ENCODE measurements at places on chromosomes 2 and 18.

DNA sequence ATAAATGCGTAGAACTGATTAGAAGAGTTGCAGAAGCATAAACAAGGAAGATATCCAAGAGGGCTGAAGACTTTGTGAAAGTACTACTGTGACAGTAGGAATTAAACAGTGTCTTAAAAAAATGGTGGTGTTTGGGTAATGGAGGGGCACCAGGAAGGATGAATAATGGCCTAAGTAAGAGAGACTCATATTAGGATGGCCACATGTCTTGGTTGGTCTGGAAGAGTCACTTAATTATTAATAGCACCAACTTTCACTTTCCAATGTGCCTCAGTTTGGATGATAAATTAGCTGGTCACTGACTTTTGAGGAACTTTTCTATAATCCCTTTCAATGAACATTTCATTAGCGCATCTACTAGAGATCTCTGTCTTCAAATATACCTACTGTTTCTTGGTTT lies 372.2 kb downstream of the NYAP2 start:
- no peak for DNase-seq

- peak; percentile 75 for DNase-seq
Measured at GRCh38 chr18:45828917-45829811, 3.7 kb downstream of the SIGLEC15 start.

GRCh38 chr2:109265369-109265768 lies 136.4 kb downstream of the SH3RF3 start:
- no peak for DNase-seq

- DNase-seq = no peak
Measured at GRCh38 chr2:80489717-80490116, 185.2 kb upstream of the LRRTM1 start.

DNA sequence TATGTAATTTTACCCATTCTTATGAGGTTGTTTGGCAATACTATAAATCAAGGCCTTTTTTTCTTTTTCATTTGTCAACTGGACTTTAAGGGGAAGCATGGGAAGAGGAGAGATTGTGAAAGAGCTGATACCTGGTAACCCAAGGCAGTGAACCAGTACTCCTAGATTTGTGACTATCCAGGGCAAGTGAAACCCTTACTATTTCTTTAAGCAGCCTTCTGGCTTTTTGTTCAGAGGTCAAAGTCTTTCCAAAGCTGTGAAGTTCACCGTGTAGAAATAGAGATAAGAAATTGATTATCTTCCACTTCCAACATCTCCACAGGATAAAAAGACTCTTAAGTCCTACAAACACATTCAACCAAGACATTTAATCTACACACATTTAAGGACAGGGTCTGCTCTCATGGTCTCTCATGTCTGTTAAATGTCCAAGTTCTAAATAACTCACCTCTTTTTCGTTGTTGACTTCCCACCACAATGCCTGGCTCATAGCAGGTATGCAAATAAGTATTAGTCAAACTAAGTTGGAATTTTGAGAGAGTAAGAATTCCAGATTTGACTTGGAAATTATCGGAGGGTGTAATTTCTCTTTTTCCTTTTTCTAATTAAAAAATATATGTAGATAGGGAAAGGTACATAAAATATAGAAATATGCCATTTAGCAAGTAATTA lies 485.8 kb downstream of the STK39 start:
- DNase-seq = peak; percentile 47

DNA sequence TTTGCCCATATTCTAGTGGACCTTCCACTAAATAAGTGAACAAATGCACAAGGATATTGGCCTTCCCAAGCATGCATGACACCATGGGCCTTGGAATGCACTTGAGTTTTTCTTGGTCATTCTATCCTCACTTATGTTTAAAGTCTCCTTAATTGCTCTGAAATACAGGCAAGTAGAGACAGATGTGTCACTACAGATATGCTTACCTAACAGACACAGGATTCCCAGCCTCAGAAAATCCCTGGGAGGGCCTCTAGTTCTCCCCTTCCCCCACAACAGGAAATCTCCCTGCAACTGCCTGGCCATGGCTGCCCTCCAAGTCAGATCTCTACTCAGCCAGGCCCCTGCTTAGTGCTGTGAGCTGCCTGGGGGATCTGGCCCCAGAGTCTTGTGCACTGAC lies 445.2 kb downstream of the IRS1 start:
- peak; percentile 51 for DNase-seq

DNA sequence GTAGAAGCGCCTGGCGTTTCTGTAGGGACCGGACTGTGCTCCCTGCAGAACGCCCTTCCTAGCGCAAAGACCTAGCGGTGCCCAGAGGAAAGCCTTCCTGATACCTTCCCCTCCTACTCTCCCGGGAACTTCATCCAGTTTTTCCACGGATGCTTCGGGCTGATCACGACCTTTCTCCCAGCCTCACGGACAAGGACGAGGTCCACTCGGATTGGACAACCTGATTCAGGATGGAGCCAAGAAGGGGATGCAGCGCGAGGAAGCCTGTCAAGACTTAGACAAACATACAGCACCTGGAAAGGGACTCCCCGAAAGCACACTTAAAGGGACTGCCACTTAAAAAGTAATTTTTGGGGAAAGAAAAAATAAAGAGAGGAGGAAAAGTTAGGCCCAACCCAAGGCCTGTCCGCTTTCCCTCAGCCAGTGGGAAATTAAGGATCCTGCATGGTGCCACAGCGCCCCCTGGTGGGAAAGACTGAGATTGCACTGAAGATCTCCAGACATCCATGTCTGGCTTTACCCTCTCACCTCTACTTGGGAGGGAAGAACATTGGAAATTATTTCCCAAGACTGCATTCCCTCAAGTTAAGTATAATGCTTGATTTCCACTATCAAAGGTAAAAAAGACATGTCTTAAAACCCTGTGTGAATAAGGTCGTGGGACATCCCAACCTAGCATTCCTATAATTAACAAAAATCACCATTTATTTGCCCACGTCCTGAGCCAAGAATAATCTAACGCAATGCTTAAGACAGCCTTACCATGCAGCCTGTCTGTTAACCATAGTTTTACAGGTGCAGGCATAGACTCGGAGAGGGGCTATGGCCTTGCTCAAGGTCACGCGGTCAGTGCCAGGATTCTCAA lies 13.4 kb upstream of the COPS8 start:
- peak; percentile 53 for DNase-seq

DNA sequence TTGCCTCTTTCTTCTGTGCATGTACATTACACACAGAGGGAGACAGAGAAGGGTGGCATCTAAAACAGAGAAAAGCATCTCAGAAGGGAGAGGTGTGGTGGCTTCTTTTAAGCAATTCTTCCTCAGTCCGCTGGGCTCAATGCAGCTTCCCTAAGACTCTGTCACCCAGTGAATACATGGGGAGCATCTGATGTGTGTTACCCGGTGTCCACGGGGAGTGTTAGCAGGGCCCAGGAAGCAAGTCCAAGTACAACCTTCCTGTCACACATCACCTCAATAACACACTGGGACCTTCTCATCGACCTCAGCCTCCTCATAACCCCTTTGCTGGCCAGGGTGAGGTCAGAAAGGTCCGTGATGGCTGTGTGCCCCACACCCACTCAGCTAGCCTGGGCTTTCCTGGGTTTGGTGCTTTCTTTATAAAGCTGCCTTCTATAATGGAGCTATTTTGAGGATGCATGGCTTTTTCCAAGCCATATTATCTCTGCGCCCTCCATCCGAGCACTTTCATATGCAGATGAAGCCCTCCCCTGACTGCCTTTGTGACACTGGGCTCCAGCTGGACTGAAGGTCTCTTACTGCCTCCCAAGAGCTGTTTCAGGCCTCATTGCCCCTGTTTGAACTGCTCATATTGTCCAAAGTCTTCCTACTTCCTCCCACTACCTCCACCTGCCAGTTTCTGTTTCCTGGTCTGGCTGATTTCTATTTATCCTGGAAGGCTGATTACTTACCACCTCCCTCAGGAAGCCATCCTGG lies 21.4 kb downstream of the TNFRSF11A start:
- no peak for DNase-seq

DNA sequence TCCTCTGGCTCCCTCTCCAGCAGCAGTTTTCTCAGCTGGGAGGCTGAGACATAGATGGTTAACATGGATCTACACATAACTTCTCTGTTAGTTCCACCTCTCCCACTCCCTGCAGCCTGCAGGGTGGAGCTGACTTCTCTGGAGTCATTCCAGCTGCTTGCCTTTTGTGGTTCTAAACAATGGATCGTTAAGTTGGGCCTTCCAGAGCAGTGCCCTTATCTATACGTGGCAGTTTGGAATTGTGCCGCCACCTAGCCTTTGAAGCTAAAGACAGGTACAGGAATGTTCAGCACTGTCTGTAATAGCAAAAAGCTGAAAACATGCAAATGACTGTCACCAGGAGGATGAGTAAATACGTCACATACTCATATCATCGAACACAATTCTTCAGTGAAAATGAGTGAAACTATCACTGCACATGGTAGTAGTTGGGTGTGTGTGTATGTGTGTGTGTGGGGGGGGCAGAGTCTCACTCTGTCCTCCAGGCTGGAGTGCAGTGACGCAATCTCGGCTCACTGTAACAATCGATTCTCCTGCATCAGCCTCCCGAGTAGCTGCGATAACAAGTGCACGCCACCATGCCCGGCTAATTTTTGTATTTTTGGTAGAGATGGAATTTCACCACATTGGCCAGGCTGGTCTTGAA lies 50.3 kb downstream of the SH2D6 start:
- DNase-seq = peak; percentile 76

- DNase-seq = no peak
Measured at GRCh38 chr2:42854207-42854818, 61.9 kb upstream of the HAAO start.

DNA sequence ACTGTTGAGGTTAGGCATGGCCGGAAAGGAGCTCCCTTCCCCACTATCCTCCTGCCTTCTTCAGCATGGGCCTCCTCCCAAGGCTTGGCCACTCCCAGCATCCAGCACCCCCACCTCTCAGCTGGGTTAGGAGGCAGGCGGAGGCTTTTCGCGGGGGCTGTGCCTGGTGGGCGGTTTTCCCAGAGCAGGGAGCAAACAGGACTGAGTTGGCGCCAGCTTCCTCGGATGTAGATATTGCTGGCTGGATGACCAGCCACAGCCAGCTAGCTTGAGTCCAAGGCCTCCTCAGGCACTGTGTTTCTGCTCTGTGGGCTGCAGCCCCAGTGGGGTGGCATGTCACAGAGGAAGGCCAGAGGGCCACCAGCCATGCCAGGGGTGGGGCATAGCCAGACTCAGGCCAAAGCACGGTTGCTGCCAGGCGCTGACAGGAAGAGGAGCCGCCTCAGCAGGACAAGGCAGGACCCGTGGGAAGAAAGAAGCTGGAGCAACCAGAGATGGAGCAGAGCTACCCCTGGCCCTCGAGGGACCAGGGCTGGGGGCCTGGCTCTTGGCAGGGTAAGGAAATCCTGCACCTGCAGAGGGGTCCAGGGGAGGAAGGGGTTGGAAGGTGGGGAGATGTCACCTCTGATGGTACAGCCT lies at the start of gene TCF23:
TCF23 (plus strand) TSS at position 204 of the 639 bp plus-strand sequence; CDS start at position 334, 130 bp downstream.
- peak; percentile 29 for DNase-seq

GRCh38 chr2:26312471-26312870 lies 33.5 kb upstream of the SELENOI start:
- no peak for DNase-seq

- DNase-seq = peak; percentile 92
Measured at GRCh38 chr18:9017167-9017904, 85.2 kb upstream of the NDUFV2 start.

GRCh38 chr18:6159426-6159825 lies 255.3 kb downstream of the L3MBTL4 start:
- no peak for DNase-seq

DNA sequence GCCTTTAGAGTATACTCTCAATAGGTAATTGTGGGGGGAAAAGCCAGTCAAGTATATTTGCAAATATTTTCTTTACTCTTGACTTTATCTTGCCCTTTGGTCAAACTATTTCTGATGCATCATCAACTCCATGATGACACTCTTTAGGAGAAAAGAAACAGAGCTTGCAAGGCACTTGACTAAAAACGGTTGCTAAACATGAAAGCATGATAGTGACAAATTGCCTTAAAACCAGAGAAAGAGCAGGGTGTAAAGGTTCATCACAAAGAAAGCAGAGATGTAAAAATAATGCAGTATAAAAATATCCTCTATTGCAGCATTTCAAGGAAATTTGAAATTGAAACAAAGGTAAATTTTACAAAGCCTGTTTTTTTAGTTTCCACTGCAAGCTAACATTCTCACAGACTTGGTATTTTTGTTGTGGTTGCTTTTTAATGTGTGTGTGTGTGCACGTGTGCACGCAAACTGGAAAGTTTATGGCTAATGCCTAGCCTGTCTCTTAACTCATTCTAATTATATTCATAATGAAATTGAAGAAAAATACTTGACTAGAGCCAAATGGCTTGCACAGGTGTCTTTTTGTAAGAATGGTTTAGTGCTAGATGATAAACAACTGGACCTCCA lies 503.6 kb downstream of the ARHGAP15 start:
- no peak for DNase-seq

GRCh38 chr2:68936889-68937288 lies 15.8 kb downstream of the GKN2 start:
- DNase-seq = peak; percentile 69

- no peak for DNase-seq
Measured at GRCh38 chr2:46213906-46214305, 83.3 kb upstream of the EPAS1 start.

DNA sequence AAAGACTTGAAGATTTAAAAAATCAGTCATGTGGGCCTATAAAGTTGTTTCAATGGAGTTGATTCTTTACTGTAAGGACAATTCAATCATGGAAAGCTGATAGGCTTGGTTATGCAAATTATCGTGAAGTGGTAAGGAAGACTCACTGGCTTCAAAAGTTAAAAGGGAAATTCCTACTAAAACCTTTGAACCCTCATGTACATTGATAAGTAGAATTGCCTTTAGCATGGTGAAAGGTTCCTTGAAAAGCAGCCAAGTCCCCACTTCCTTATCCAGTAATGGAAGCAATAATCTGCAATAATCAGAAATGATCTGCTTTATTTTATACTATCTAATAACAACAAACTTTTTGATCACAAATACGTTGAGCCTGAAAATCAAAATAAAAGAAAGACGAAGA lies 14.4 kb upstream of the CCL20 start:
- no peak for DNase-seq

- DNase-seq = peak; percentile 40
Measured at GRCh38 chr2:72999729-73000725, 71.5 kb downstream of the SFXN5 start.

- DNase-seq = no peak
Measured at GRCh38 chr18:13809043-13809430, 14.9 kb upstream of the MC5R start.

- no peak for DNase-seq
Measured at GRCh38 chr2:182824056-182824766, 42.2 kb downstream of the FRZB start.

DNA sequence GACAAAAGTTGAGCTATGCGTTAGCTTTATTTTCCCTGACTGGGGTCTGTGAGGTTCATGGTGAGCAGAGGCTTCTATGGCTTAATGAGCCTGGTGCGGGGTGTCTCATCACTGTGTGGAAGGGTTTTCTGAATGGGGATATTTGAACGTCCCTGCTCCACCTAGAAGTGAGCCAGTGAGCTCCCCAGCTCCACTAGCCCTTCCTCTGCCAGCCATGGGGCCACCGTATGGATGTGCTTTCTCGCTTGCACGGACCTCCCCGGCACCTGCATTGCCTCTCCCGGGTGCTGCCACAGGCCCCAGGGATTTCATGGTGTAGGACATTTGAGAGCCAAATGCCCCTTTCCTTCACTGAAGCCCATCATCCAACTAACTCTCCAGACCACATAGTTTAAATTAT lies 37.8 kb downstream of the CYP26B1 start:
- DNase-seq = no peak

GRCh38 chr18:28045880-28046279 lies 131.1 kb downstream of the CDH2 start:
- DNase-seq = peak; percentile 60
